ENCODE measurements at places on chromosomes 7 and 10.

- no peak for DNase-seq
These were observed 222.8 kb upstream of the PLXNA4 start for GRCh38 chr7:132799081-132799413.

DNA sequence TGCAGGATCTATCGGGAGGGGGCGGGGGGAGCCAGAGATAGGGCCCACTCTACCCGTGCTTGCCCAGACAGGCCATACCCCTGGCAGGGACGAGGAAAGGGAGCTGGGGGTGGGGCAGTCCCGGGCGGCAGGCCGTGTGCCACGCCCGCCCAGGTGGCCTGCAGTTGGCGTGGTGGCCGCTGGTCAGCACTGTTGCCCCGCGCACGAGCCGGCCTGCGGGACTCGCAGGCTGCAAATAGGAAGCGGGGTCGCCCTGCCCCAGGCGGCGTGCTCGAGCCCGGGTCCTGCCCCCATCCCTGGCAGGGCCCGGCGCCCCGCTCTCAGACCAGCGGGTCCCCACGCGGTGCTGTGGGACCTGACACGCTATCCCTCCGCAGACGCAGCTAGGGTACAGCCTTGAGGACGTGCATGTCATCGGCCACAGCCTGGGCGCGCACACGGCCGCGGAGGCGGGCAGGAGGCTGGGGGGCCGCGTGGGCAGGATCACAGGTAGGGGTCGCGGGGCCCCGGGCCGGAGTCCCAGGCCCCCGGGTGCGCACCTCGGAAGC, 6.7 kb downstream of the PNLIPRP2 start:
- DNase-seq, result no peak

- DNase-seq, result no peak
These were observed 39.4 kb upstream of the ATOH7 start for GRCh38 chr10:68271196-68271882.

- no peak for DNase-seq
These were observed 66.1 kb upstream of the GTF2IRD1 start for GRCh38 chr7:74387606-74388005.

DNA sequence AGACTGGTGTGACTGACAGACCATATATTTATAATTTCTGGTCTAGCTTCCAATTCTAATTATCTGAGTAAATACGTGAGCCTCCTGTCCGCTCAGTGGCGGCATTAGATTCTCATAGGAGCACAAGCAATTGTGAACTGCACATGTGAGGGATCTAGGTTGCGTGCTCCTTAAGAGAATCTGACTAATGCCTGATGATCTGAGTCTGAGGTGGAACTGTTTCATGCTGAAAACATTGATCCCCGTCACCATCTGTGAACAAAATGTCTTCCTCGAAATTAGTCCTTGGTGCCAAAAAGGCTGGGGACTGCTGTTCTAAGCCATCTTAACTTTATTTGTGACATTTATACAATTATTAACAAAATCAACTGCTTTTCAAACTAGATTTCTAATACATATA, 164.7 kb upstream of the MEOX2 start:
- DNase-seq, result no peak

Data from dorsolateral prefrontal cortex (tissue), 122 donors.